Amniotic stem cell (primary cell): ENCODE measurements at places on chromosomes 7 and 10.

DNA sequence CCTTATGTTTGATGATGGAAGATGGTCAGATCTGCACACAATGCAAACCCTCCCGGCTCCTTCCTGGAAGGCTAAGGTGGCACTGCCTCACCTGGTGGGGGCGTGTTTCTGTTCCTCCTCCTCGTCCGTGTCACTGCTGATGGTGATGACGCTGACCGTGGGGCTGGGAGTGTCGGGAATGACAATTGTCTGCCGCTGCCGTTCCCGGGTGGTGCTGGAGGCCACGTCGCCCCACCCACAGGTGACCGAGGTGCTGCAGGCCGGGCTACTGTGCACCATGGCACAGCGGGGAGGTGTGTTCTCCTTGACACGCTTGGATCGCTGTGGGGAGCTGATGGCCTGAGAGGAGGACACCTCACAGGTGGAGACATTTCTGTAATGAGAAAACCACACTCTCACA lies 73.1 kb downstream of the CLEC2L start:
- no peak for DNase-seq

DNA sequence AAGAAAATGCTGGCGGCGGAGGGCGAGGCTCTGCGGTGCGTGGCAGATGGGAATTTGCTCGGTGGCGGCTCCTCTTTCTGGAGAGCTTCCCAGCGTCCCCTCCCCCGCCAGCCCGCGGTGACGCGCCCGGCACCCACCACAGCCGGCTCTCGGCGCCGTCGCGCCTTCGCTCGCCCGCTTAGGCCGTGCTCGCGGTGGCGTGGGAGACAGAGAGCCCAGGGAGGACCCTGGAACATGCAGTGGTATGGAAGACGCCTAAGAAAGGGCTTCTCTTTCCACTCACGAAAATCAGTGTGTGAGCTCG lies 576 bp upstream of the CSGALNACT2 start:
- DNase-seq, result no peak

DNA sequence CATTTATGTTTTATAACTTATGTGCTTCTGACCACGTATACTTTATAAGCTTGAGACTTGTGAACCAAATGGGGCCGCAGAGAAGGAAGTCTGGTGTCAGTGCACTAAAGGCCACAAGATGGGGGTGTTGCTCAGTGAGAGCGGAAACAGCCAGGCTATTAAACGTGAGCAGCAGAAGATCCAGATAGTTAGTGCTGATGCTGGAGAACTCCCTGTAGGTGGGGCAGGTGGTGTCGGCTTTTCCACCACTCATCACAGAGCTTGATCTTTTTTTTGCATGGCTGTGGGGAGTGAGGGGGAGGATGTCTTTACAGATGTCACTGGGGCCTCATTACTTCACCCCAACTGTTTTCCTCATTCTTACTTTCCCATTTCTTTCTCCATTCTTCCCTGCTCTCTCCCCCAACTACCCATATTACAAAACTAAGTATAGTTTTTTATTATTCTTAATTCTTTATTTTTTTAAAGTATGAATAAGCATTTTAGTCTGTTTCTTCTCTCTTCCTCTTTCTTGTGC lies 34.7 kb downstream of the ACADSB start:
- DNase-seq, result peak; percentile 31

DNA sequence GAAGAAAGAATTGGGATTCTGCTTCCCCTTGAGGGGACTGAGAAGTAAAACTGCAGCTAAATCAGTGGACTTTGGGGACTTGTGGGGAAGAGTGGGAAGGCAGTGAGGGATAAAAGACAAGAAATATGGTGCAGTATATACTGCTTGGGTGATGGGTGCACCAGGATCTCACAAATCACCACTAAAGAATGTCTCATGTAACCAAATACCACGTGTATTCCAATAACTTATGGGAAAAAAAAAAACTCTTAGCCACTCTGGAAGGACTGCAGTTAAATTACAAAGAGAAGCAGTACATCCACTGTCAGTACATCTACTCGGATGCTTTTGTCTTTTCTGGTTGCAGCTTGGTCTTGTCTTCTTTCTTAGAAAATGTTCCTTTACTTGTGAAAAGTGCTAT lies 27.4 kb upstream of the GOT1 start:
- DNase-seq, result no peak

- DNase-seq, result no peak
These were observed 172.8 kb downstream of the NRP1 start for GRCh38 chr10:33161550-33162247.

DNA sequence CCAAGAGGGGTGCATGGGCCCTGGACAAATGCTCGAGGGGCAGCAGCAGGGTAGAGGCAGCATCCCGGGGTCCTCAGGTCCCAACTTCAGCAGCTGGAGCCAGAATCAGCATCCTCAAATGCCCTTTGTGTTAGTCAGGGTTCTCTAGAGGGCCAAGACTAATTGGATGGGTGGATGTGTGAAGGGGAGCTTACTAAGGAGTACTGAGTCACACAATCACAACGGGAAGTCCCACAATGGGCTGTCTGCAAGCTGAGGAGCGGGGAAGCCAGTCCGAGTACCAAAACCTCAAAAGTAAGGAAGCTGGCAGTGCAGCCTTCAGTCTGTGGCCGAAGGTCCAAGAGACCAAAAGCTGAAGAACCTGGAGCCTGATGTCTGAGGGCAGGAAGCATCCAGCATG lies 162.9 kb upstream of the TCERG1L start:
- DNase-seq, result no peak

GRCh38 chr7:13198727-13199126 lies 511.3 kb downstream of the ARL4A start:
- DNase-seq, result no peak

DNA sequence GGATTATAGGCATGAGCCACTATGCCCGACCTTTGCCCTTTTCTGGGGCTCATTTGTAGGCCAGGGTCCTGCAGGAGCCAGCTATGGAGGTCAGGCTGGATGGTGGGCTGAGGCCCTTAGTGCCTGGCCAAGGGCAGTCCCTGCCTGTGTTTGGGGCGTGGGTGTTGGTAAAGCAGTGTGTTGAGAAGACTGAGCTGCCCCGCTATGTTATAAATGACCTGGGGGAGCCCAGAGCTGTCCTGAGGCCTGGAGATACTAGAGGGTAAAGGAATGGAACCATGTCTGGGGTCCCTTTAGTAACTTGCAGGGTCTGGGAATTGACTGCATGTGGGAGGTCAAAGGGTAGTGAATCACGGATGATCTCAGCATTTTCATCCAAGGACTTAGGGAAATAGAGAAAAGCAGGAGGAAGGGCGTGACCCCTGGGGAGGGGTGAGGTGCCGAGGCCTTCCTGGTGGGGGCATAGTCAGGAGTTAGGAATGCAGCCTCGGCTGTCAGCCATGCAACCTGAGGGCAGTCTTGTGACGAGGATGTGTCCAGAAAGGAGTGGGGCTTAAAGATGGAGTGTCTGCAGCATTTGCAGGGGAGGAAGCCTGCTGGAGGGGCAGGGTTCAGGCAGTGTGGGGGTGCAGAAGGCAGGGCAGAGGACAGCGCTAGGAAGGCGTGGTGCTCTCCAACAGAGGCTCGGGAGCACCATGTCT lies 31.5 kb downstream of the TMEM248 start:
- no peak for DNase-seq

- no peak for DNase-seq
These were observed 140.2 kb downstream of the CDK14 start for GRCh38 chr7:90736316-90736715.
